ENCODE measurements at places on chromosomes 7 and 10. TPM values are rescaled to one million over a fixed set of nuclear protein-coding genes. Genes with fewer than 3 reads are reported as not detected.

The ANKRD22 gene
- total RNA-seq = not detected

GRCh38 chr7:142602756-142603155 lies 146.5 kb upstream of the PRSS1 start:
- no peak for DNase-seq

- DNase-seq = no peak
Observed at GRCh38 chr7:31885171-31885570, 185.0 kb downstream of the PDE1C start.

DNA sequence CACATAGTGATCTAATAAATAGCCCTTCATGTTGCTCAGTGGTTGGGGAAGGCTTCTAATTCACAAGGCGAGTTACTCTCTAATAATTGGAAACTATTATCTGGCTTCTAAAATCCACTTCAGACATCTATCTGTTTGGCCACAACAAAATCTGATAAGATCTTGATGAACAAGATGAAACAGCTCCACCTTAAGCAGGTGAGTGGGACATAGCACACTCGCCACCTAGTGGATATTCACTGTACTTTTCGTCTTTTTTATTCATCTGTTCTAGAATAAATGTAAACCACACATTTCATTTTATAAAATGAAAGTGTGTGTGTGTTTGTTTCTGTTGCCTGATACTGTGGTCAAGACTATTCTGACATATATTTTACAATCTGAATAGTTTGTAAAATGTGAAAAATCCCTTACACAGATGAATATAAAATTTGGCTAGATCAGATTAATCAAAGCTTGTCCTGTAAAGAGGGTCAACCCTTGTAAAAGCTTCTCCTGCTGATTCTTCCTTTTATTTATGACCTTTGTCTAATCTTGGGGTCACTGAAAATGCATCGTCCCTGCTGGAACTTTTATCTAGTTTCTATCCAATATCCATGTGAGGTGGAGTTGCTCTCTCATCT lies 26.5 kb upstream of the CNTNAP2 start:
- DNase-seq = peak; percentile 54

DNA sequence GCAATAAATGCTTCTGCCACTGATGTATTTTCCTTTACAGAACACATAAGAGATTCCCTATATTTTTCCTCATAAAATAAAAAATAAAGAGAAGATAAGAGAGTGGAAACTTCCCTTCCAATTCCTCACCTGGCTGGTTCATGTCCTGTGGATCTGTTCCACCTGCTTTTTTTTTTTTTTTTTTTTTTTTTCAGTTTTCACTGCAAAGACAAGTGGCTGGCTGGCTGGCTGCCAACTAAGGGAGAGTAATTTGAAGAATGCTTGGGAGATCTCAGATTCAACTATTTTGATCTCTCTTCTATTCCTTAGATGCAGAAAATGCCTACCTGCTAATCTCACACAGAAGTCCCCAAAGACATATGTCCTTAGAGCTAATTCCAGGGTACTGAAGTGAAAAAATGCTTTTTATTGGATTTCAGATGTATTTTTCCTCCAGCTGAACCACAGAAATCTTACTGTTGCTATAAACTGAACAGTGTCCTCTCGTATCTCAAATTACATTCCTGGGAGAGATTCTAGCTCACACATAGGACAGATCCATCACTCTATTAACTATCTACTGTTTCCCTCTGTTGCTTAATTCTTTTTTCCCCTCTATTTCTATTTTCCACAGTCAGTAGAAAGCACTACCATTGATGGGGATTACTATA lies 120.8 kb downstream of the NRCAM start:
- DNase-seq = no peak

- no peak for DNase-seq
Observed at GRCh38 chr10:31958856-31959255, 30.2 kb upstream of the ARHGAP12 start.

- no peak for DNase-seq
Observed at GRCh38 chr7:40621592-40621998, 486.8 kb downstream of the SUGCT start.

Data from H4 (cell line).